ENCODE measurements at places on chromosomes 7 and 10.

DNA sequence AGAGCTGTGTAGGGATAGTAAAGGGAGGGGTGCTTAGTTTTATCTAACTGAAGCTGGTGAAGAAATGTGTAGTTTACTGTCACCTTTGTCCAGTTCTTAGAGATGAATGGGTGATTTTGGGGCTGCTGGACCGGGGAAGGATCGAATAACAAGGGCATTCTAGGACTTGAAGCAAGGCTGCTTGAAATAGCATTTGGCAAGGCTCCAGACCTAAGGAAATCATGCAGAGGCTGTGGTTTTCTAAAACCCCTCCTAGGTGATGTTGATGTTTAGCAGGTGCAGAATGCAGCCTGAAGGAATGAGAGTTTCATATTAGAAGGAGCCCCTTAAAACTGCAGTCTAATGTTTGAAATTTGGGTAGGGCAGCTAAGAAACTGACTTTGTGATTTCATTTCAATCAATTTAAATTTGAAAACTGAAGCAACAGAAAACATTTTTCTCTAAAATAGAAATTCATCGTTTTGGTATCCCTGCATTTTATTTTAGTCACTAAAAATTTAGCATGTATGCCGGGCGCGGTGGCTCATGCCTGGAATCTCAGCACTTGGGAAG lies 68.5 kb downstream of the TET1 start:
- peak; percentile 39 for DNase-seq

GRCh38 chr7:47233996-47234395 lies 347.9 kb downstream of the TNS3 start:
- no peak for DNase-seq

DNA sequence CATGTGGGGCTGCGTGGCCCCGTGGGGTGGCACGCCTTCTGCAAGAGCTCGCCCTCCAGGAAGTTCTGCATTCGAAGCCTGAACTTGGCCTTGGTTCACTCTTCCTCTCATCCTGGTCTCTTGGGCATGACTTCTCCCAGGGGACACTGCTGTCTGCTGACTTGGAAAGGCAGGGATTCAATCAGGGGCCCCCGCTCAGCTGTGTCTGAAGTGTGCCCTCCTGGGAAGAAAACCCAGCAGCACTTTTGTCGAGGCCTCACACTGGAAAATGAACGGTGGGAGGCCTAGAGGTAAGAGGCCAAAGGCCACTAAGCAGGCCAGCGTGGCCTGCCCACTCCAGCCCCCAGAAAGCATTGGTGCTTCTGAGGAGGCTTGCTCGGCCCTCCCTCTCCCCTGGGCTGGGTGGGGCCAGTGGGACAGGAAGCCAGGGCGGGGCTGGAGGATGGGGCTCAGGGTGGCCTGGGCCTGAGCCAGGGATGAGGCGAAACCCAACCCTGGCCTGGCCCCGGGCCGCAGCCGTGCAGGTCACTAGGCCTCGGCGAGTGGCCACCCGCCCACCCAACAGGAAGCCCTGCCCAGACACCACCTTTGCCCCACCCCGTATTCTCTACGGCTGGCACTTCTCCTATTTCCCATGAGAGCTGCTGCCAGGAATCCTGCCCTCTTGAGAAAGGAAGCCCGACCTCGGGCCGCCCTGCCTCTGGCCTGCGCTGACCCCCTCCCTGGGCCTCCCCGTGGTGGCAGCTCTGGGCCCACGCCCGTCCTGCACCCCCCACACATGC lies 81.1 kb downstream of the ZMIZ1 start:
- no peak for DNase-seq

DNA sequence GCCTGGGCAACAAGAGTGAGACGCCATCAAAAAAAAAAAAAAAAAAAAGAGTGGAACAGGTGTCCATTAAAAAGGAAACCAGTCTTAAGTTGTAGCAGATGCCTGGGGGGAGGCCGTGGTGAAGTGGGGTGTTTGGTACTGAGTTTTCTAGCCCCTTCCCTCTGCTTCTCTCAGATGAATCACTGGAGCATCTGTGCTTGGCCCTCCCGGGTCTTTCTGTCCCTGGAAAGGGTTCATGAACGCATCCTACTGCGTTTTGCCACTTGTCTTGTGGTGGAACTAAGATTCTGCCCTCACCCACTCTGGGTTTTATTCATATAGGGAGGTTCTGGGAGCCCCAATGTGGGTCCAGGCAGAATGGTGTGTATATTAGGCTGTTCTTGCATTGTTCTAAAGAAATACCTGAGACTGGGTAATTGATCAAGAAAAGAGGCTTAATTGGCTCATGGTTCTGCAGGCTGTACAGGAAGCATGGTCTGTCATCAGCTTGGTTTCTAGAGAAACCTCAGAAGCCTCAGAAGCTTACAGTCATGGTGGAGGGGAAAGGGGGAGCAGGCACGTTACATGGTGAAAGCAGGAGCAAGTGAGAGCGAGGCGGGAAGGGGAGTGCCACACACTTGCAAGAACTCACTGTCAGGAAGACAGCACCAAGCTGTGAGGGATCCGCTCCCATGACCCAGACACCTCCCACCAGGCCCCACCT lies 63.5 kb downstream of the CAMK1D start:
- DNase-seq, result no peak

DNA sequence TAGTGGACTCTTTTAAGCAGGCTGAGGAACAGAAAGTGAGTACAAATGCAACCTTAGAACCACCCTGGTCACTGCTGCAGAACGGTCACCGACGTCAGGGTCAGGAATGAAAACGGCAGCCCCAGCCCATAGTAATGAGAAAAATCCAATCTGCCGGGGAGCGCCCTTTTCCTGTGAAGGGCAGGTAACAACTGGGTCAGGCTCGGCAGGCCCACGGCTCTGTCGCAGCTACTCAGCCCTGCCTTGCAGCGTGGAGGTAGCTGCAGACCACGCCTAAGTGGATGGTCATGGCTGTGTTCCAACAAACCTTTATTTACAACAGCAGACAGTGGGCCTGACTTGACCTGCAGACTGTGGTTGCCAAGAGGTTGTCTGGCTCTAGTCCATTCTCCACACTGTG lies 563.2 kb downstream of the DNAJB6 start:
- no peak for DNase-seq

DNA sequence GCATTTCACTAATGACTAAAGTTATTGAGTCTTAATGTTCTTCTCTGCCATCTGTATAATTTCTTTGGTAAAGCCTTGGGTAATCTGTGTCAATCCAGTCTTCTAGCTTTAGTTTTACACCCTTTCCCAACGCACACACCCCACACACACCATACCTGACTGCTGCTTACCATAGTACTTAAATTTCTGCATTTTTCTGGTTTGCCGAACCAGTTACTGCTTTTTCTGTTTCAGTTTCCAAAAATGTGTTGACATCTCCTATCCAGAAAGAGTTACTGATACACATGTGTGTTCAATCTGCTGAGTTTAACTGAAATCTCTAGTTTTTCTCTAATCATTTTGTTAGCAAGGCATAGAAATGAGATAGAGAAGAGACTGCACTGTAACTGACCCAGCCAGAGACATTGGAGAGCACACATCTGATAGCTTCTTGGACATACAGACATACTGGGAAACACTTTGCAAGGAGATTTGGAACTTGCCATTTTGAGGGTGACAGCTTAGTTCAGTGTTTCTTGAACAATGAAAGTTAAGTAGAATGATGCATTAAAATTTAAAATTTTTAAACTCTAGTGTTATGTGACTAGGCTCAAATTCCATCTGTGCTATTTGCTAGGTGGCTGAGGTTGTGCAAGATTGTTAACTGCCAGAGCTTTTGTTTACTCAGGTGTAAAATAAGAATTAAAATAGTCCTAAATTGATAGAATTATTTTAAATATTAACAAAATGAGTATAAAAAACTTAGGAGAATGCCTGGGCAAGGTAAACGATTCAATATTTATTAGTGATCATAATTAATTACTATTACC lies 807.6 kb downstream of the DNAJB9 start:
- DNase-seq, result no peak

GRCh38 chr10:7464691-7465090 lies 53.9 kb upstream of the SFMBT2 start:
- no peak for DNase-seq

DNA sequence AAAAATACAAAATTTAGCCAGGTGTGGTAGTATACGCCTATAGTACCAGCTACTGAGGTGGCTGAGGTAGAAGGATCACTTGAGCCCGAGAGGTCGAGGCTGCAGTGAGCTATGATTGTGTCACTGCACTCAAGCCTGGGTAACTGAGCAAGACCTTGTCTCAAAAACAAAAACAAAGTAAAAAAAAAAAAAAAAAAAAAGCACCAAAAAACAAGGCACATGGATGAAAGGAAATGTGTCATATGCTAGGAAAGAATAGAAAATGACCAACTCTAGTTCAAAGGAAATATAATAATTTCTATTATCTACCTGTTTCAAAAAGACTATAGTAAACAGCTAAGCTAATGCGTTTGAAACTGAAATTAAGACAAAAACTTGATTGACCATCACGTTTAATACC lies 33.8 kb downstream of the UBE2H start:
- DNase-seq, result no peak

DNA sequence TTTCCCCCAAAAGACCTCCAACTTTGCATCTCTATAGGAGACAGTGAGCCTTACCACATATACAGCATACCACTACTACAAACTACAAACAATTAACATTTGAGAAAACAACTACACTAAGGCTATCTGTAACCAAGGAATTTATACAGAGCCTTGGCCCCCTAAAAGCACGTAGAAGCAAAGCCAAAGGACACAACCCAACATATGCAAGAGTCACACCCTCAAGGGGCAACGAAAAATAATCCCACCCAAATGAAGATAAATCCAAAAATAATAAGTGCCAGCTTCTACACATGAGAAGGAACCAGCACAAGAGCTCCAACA lies 149.5 kb downstream of the ZEB1 start:
- DNase-seq, result no peak

Measured in renal pelvis (tissue), 12 donors.